Retinal pigment epithelial cell (primary cell): ENCODE measurements at places on chromosomes 13 and 19.

- no peak for DNase-seq
Measured at GRCh38 chr13:45104261-45104660, 16.0 kb upstream of the GTF2F2 start.

GRCh38 chr19:40862785-40863184 lies 12.5 kb upstream of the CYP2A6 start:
- no peak for DNase-seq

- no peak for DNase-seq
Measured at GRCh38 chr13:95833719-95834118, 156.8 kb downstream of the DNAJC3 start.

GRCh38 chr13:48078251-48078656 lies 16.6 kb downstream of the MED4 start:
- no peak for DNase-seq

- no peak for DNase-seq
Measured at GRCh38 chr19:1237027-1237659, 662 bp downstream of the CBARP start.

DNA sequence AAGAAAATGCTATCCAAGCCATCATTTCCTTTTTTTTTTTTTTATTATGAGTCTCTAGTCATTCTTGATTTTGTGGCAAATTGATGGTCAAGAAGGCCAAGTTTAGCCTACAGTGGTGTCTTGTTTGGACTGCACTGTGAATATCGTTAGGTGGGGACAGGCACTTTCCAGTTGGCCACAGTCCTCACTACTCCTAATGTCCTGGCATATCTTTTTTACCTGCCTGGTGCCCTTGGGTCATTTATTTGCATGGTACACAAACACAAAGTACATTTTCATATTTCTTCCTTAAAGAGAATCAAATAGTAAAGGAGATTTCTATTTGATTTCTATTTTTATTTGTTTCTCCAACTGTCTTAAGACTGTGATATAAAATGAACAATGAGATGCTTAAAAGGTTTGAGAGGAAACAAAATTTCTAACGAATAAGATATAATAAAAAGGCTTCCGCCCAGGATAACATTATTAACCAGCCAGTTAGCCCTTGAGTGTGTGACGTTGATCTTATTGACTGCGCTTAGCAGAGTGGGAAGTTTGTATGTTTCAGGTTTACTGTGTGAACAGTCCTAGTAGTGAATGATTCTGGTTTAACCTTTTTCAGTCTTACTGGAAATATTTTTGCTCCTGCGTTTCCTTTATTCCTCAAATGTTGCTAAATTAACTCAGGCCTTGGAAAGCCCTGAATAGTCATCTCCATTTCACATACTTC lies 312.0 kb downstream of the ATP8A2 start:
- no peak for DNase-seq

- DNase-seq = no peak
Measured at GRCh38 chr13:27120011-27120410, 51.6 kb downstream of the USP12 start.

DNA sequence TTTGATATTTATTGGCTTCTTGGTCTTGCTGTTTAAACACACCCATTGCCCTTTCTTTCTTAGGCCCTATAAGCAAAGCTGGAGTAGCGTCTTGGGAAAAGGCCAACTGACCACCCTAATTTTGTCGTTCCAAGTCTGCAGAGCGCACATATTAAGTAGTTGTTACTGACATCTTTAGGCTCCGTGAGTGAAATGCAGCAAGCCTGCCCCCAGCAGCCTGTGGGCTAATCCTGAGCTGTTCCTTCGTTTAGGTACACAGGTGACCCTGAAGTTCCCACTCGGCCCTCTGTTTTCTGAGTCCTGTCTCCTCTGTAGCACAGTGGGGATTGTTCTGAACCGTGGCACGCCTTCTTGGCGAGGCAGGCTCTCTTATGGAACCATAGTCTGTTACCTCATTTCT lies 170.5 kb downstream of the STK24 start:
- DNase-seq = no peak

GRCh38 chr13:59279576-59279975 lies 884.2 kb downstream of the DIAPH3 start:
- DNase-seq = no peak

DNA sequence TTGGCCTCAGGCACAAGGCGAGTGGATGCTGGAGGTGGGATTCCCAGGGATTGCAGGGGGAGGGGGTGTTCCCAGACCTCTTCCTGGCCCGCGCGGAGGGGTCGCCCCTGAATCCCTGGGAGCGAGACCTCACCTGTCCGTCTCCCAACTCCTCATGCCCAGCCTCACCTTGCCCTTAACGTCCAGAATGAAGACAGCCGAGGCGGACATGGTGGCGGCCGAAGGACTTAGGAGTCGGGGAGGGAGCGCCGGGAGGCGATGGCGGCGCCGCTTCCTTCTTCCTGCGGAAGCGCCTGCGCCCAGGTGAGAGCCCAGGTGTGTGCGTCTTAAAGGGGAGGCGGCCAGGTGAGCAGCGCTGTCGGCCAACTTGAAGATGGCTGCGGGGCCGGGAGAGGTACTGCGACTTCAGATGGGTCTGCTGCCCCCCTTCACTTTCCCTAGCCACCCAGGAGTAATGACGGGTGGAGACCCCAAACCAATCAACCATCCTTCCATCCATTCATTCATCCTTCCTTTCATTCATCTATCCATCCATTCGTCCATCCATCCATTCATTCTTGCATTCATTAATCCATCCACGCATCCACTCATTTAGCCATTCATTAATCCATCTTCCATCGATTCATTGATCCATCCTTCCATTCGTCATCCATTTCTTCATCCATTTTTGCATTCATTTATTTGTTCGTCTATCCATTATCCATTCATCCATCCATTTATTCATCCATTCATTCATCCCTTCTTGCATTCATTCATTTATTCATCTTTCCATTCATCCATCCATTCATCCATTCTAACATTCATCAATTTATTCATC lies at the start of gene AP1M2:
Gene AP1M2, minus strand, starts transcription at position 291 of the 817 bp plus-strand sequence. Its CDS starts 81 bp downstream, at position 210.
- DNase-seq = no peak

DNA sequence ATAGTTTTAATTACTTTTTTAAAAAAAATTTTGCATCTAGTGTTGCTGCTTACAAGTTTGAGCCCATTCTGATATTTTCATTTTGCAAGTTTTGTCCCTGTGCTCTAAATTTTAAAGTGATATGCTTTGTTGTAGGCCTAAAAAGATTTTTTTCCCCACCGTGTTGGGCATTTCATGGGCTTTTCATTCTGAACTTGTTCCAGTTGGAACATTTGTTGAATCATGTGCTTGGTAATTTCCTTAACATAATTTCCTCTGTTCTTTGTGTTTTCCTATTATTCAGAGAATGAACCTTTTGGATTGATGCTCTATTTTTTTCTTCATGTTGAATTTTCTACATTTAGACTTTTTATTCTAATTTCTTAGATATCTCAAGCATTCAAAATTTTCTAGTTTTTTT lies 206.4 kb upstream of the SPRY2 start:
- no peak for DNase-seq

- DNase-seq = no peak
Measured at GRCh38 chr19:49889687-49890348, 6.9 kb downstream of the IL4I1 start.

DNA sequence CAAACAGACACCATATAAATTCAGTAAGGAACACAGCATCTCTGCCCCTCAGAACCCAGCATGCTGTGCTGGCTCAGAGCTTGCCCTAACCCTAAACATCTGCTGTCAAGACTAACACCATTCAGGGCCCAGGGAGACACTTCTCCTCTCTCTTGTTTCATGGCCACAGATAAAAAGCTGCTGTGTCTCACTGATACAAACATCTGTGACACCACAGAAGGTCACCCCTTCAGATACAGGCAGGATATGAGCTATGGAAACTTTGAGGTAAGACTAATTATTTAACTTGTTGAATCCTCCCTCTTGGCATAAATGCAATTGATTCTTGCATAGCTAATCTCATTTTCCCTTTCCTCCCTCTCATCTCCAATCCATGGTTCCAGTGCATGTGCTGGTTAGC lies 61.6 kb upstream of the GPR12 start:
- DNase-seq = no peak

DNA sequence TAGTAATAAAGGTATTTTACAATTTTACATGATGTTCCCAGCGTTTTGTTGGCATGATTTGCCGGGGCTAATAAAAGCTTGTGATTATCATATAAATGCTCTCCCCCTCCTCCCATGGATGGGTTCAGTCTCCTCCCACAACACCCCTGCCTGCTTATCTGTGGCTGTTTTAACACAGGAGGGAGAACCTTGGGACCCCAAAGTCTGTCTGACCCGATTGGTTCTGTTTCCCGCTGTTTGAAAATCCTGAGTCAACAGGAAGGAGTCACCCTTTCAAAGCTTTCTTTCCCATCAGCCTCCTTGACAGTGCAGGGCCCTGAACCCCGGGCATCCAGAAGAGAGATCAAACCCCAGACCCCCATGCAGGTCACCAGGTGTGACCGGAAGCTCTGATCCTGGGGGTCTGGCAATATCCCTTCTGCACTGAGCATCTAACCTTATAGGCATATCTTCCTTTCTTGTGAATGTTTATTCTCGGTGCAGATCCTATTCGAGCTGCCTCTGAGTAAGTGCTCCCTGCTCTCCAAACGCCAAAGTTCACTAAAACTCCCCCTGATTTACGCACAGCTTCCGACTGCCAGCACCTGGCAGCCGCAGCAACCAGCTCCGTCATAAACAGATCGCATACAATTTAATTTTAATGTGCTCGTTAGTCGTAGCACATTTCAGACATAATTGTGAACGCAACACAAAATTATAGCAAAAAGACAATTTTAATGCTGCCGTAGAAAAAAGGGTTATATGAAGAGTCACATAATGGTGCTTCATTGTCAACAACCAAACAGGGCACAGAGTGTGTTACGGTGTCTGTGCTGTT lies 74.8 kb downstream of the TSHZ3 start:
- DNase-seq = no peak

GRCh38 chr13:23632741-23633140 lies 62.5 kb downstream of the TNFRSF19 start:
- no peak for DNase-seq

- no peak for DNase-seq
Measured at GRCh38 chr19:7288977-7289376, 5.2 kb downstream of the INSR start.

DNA sequence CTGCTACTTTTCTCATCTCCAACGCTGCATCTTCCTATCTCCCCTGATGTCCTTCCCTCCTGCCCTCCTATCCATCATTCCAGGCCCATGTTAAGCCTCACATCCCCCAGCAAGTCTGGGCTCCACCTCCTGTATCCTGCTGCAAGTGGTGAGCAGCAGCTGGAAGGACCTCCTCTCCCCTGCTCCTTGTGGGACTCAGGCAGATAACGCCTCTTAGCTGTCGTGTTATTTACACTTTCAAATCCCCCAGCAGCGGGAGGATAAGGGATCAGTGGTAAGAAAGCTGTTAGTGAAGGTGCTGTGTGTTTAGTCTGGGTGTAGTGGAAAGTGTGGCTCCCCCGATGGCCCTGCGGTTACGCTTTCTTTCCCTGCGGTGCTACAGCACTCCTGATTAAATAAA lies 211.9 kb downstream of the ZNF536 start:
- DNase-seq = no peak

DNA sequence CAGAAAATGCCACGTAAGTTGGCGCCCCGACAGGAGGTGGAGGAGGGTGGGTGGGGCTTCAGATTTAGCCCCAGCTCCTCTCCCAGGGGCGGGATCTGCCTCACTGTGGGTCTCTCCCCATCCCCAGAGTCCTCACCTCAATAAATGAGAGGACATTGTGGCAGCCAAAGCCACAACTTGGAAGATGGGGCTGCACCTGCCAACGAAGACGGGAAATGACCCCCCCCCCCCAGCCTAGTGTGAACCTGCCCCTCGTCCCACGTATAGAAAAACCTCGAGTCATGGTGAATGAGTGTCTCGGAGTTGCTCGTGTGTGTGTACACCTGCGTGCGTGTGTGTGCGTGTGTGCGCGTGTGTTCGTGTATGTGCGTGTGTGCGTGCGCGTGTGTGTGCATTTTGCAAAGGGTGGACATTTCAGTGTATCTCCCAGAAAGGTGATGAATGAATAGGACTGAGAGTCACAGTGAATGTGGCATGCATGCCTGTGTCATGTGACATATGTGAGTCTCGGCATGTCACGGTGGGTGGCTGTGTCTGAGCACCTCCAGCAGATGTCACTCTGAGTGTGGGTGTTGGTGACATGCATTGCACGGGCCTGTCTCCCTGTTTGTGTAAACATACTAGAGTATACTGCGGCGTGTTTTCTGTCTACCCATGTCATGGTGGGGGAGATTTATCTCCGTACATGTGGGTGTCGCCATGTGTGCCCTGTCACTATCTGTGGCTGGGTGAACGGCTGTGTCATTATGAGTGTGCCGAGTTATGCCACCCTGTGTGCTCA lies 1.5 kb upstream of the TRAPPC5 start:
- no peak for DNase-seq

GRCh38 chr13:108963846-108964600 lies 334.6 kb downstream of the MYO16 start:
- no peak for DNase-seq

DNA sequence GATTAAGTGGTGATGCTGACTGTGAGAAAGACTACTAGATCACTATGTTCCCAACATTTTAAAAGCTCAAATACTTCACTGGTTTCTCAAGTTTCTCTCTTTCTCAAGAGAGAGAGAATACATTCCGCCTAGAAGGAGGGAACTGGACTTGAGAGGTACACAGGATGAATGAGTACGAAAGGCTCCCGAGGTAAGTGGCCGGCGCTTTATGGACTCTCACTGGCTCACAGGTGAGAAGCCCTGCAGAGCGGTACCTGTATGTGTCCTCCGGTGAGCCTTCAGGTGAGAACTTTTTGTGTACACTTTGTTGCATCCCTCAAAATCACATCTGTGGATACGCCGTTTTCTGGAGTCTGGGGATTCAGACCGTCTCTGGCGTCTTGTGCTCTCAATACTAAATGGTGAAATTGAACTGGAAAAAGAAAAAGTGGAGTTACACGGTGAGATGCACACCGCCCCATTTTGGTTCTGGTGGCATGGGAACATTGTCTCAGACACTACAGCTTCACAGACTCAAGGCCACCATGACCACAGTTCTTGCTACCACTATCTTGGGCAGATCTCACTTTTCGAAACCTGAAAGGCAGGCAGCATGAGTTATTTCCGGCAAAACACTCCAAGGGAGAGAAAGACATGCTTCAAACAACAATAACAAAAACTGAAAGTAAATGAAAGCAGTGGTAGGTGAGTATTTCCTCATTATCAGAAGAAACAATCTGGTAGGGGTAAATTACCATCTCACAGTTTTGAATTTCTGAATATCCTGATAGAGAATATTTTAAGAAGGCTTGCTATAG lies 418.9 kb downstream of the KLF12 start:
- DNase-seq = no peak

DNA sequence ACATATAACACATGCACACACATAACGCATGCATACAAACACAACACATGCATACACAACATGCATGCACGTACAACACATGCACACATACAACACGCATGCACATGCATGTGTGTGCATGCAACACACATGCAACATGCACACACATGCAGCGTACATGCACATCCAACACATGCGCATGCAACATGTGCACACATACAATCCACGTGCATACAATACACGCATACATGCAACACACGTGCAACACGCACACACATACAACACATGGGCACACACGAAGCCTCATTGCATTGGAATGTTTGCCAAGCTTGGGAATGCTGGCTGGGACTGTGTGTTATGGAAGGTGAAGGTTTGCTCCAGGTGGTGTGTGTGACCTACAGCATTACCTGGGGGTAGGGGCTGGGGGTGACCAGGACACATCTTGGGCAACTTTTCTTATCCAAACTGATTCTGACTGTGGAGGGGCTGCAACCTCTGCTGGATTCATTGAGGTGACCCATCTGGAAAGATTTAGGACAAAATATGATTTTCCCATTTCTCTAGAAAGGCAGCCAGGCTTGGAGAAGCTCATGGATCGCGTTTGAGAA lies 58.9 kb downstream of the SPACA7 start:
- DNase-seq = no peak

- no peak for DNase-seq
Measured at GRCh38 chr13:80458543-80458942, 117.6 kb upstream of the SPRY2 start.
